WTC11 (cell line): ENCODE measurements at places on chromosomes 12 and 14. TPM values are rescaled to one million over a fixed set of nuclear protein-coding genes. Genes with fewer than 3 reads are reported as not detected.

The TAS2R30 gene
- 1.2 to 1.7 TPM (median 1.4 TPM) in 3 replicates for total RNA-seq

The SRSF9 gene
- 274 to 286 TPM (median 276 TPM) in 3 replicates for total RNA-seq

The GPR68 gene
- 0.21 to 0.28 TPM (median 0.27 TPM) in 3 replicates for total RNA-seq

The KLRC1 gene
- not detected in 3 replicates for total RNA-seq

The ZNF384 gene
- 63.8 to 64.7 TPM (median 64.4 TPM) in 3 replicates for total RNA-seq

The CBLN3 gene
- 0.94 to 2.1 TPM (median 1.5 TPM) in 3 replicates for total RNA-seq

The TEX52 gene
- total RNA-seq, result not detected in 3 replicates

The HOXC10 gene
- total RNA-seq, result 0.09 TPM in 1 of 3 replicates, not detected in the others

The DDX47 gene
- 59.2 to 64.8 TPM (median 59.2 TPM) in 3 replicates for total RNA-seq

The GLI1 gene
- 16.2 to 19.1 TPM (median 16.7 TPM) in 3 replicates for total RNA-seq

The C3AR1 gene
- total RNA-seq, result 0.09 TPM in 2 of 3 replicates, not detected in the other

The MANSC4 gene
- not detected in 3 replicates for total RNA-seq
